ENCODE measurements at places on chromosomes 4 and X.

- no peak for DNase-seq
Observed at GRCh38 chr4:55001538-55001937, 123.9 kb downstream of the KDR start.

DNA sequence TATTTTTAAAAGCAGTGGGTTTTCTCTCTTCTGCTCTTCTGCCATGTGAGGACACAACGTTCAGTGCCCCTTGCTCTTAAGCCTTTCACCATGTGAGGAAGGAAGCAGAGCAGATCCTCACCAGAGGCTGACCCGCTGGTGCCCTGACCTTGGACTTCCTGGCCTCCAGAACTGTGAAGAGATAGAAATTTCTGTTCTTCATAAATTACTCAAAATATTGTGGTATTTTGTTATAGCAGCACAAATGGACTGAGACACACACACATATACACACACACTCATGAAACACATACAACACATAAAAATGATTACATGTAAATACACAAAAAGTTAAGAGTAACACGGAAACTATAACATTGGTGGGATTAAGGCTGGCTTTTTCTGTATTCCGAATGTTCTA, 244.8 kb upstream of the NOCT start:
- no peak for DNase-seq

DNA sequence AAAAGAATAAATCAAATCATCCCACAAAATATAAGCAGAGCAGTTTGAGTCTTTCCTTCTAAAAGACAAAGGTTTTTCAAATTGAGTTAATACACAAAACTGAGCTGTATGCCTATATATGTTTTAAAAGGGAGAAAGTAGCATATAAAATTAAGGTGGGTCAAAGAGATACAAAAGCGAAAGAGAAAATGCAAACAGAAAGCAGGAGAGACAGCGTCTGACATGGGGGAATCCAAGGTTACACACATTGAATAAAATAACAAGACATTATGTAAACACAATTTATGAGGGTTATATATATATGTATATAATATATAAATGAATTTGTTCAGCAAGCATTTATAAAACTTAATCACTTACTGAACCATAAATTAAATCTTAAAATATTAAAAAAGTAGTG, 276.1 kb upstream of the LCORL start:
- DNase-seq = no peak

DNA sequence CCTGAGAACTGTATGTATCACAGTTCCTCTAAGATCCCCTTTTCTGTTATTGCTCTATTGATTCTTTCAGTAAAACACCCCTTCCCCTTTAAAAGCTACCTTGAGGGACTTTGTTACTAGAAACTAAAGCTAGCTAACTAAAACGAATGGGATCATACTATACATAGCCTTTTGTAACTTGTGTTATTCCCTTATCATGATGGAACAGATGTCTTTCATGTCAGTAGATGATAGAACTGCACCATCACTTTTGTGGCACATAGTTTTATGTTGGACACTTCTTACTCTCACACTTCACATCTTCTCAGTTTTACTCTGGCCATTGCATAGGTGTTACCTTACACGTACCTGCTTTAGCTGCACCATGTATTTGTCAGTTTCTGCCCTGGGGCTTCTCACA, 46.6 kb upstream of the PGRMC2 start:
- DNase-seq = no peak

- DNase-seq = no peak
Observed at GRCh38 chr4:90419124-90419711, 292.0 kb downstream of the CCSER1 start.

GRCh38 chr4:150289881-150290280, 211.6 kb downstream of the DCLK2 start:
- DNase-seq = no peak

DNA sequence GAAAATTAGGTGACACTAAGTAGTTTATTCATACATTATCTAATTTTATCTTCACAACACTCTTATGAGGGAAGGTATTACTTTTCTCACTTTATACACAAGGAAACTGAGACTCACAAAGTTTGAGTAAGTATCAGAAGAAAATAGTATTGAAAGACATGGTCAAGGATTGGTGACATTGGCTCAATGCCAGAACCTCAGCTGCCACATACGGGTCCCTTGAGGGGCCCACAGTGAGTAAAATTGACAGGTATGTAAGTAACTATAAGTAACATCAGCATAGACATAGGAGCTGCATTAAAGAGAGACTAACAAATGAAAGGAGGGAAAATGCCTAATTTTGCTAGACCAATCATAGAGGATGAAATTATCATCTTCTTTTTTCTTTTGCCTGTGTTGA, 134.1 kb downstream of the COX18 start:
- no peak for DNase-seq

GRCh38 chr4:51923343-51923742, 80.4 kb downstream of the DCUN1D4 start:
- DNase-seq = no peak

DNA sequence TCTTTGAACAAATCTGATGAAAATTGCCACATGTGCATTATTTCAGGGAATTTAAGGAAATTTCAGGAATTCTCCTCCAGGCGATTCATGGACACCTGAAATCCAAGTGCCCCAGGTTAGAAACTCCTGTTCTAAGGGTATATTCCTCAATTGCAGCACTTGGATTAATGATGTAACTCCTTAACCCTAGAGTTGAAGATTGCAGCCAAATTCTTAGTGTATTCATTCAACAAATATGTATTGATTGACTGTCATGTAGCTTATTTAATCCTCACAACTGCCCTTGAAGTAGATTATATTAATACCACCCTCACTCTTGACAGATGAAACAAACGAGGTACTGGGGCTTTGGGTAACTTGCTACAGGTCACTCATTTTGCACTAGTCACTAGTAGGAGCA, 11.3 kb downstream of the CETN2 start:
- no peak for DNase-seq

GRCh38 chr4:187075514-187075913, 351.9 kb upstream of the FAT1 start:
- DNase-seq = no peak

DNA sequence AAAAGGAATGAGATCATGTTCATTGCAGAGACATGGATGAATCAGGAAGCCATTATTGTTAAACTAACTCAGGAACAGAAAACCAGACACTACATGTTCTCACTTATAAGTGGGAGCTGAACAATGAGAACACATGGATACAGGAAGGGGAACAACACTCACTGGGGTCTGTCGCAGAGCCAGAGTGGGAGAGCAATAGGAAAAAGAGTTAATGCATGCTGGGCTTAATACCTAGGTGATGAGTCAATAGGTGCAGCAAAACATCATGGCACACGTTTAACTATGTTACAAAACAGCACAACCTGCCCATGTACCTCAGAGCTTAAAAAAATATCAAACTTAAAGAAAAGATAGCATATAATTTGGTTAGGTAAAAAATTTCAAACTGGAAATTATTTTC, 281.4 kb downstream of the PABPC4L start:
- no peak for DNase-seq

DNA sequence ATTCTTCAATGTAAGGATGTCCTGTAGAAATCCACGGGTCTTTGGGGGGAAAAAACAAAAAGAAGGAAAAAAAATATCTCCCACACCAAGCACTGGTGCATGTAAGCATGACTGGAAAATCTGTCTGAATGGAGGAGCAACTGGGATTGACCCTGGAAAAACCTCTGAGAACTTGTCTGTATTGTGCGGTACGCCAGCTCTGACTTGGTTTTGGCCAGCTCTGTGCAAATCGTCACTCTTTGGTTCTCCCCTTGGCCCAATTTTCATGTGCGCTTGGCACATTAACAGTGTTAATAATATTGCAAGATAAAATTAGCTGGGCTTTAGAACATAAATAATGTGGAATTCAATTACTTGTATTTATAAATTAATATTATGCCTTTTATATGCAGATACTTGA, 231.2 kb upstream of the HAND2 start:
- DNase-seq = no peak

GRCh38 chrX:23832721-23833120, 49.7 kb downstream of the SAT1 start:
- no peak for DNase-seq

GRCh38 chrX:16658284-16658683, 8.3 kb downstream of the S100G start:
- DNase-seq = no peak

- no peak for DNase-seq
Observed at GRCh38 chrX:78181307-78181706, 41.9 kb upstream of the TAF9B start.

DNA sequence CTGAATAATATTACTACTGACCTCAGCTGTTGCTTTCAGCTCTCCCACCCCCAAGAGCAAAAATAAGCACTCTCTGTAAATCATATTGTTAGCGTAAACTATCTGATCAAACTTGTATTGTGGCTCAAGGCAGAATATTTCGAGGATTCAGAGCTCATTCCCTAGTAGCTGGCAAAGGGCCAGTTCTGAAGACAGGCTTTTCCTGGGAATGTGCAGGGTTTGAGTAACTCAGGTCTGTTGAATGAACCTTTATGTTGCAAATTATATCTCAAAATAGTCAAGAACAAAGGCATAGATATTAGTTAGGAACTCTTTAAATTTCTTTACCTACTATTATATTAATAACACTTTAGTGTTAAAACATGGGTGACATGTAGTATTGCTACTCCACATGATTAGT, 454.9 kb downstream of the CCSER1 start:
- DNase-seq = no peak

DNA sequence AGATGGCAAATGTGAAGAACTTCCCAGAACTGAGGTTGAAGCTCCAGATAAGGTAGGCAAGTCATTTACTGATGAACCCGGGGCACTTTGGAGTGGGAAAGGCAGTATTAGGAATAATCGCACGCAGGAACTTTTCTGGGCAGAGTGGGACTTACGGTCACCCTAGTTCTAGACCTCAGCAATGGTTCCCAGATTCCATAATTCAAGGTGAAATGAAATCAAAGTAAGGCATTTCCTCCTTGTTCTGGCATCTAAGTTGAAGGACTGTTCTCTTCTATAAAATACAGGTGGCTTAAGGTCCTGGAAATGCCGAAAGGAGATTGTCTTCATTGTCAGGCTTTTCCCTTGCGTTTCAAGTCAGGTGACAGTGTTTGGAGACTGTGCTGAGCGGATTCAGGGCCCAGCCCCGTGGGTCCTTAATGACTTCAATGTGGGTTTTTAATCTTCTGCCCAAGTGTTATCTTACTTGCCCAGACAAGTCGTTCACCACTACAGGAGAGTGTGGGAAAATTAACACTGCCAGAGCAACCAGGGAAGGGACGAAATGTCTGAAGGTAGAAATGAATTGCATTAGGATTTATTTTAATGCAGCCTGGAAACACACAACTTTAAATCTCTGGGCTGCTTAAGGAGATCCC, 52.1 kb upstream of the STOX2 start:
- no peak for DNase-seq

GRCh38 chr4:76194325-76194724, 19.3 kb downstream of the SCARB2 start:
- DNase-seq = no peak

- DNase-seq = no peak
Observed at GRCh38 chrX:151759041-151759708, 24.6 kb downstream of the CNGA2 start.

DNA sequence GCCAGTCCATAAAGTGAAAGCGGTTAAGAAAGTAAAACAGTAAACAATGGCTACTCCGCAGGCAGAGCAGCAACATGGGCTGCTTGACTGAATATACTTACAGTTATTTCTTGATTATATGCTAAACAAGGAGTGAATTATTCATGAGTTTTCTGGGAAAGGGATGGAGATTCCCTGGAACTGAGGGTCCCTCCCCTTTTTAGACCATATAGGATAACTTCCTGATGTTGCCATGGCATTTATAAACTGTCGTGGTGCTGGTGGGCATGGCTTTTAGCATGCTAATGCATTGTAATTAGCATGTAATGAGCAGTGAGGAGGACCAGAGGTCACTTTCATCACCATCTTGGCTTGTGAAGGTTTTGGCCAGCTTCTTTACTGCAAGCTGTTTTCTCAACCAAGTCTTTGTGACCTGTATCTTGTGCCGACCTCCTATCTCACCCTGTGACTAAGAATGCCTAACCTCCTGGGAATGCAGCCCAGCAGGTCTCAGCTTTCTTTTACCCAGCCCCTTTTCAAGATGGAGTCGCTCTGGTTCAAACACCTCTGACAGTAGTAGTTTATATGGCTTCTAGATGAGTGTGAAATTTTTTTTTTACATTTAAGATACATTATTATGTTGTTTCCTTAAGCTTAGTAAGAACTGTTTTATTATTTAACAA, 514.8 kb upstream of the TENM3 start:
- DNase-seq = no peak

- no peak for DNase-seq
Observed at GRCh38 chr4:87188048-87188447, 32.4 kb downstream of the KLHL8 start.

DNA sequence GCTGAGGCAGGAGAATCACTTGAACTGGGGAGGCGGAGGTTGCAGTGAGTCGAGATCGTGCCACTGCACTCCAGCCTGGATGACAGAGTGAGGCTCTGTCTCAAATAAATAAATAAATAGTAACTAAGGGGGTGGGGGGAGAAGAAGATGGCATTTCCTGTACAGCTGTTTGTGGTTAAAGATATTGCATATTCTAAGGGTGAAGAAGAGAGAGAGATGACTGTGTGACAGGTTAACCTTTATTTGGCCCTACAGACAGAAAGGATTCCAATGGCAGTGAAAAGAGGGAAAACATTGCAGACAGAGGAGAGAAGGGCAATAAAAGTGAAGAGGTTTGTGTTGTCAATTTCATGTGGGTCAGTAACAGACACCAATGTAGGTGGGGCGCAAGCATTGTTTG, 9.4 kb downstream of the TASL start:
- no peak for DNase-seq

GRCh38 chrX:48956728-48957414, 536 bp downstream of the OTUD5 start:
- no peak for DNase-seq

DNA sequence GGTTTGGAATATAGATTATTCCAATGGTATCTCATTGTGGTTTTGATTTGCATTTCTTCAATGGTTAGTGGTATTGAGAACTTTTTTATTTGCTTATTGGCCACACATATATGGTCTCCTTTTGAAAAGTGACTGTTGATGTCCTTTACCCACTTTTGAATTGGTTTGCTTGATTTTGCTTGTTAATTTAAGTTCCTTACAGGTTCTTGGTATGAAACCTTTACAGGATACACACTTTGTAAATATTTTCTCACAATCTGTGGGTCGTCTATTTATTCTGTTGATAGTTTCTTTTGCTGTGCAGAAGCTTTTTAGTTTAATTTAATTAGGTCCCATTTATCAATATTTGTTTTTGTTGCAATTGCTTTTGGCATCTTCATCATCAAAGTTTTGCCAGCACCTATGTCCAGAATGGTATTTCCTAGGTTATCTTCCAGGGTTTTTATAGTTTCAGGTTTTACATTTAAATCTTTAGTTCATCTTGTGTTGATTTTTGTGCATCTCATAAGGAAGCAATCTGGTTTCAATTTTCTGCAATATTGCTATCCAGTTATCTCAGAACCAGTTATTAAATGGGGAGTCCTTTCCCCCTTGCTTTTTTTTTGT, 475.7 kb upstream of the PABPC4L start:
- no peak for DNase-seq

DNA sequence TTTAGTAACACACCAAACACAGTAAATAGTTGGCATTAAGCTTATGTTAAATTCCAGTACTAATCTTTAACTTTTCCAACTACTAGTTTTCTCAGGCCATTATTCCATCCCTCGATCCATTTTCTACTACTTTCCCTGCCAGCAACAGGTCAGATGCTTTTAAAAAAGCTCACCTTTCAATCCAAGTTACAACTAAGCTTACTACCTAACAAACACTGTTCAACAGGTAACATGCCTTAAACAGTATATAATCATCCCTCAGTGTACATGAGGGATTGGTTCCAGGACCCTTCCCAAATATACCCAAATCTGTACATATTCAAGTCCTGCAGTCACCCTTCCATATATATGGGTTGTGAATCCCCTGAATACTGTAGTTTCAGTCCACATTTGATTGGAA, 5.5 kb downstream of the CCNA2 start:
- DNase-seq = no peak
